ENCODE measurements at places on chromosomes 4 and X. TPM values are rescaled to one million over a fixed set of nuclear protein-coding genes. Genes with fewer than 3 reads are reported as not detected.

DNA sequence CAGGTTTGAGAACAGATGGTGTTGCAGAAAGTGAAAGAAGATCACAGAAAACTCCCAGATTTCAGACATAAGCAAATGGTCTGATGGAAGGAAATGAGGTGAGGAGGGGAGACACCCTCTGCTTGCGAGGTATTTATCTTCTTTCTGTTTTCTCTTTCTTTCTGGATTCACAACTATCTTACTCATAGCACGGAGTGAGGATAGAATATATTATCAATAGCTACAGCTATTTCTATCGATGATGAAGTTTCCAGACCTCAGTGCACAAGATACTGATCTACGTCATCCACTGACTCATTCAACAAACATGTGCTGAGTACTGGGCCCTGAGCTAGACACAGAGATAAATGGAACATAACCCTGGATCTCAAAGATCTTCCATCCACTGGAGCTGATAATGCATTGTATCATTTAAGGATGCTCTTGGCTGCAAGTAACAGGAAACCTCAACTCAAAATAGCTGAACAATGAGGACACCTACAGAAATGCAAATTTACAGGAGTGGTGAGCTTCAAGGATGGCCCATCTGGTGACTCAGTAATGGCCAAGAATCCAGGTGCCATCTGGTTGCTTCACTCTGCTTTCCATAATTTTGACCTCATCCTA lies 21.2 kb downstream of the SLC2A9 start:
- no peak for DNase-seq

MEPE gene
- not detected for total RNA-seq

KDR gene
- total RNA-seq = not detected

DNA sequence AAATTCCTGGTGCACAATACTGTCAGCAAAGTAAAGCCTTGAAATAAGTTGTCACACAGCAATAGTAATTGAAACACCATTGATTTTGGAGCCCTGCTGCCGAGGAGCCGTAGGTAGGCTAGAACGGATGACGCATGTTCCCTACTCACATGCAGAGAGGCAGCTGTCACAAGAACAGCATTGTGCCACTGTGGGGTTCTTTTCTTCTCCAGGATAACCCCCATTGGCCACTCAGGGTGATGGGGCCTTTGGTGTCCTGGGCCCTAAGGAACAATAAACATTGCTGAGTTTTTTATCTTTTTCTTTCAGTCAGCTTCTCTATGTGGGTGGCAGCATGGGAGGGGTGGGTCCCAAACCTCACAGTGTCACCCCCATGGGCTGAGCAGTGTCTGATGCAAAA lies 542.3 kb downstream of the BCOR start:
- no peak for DNase-seq

DNA sequence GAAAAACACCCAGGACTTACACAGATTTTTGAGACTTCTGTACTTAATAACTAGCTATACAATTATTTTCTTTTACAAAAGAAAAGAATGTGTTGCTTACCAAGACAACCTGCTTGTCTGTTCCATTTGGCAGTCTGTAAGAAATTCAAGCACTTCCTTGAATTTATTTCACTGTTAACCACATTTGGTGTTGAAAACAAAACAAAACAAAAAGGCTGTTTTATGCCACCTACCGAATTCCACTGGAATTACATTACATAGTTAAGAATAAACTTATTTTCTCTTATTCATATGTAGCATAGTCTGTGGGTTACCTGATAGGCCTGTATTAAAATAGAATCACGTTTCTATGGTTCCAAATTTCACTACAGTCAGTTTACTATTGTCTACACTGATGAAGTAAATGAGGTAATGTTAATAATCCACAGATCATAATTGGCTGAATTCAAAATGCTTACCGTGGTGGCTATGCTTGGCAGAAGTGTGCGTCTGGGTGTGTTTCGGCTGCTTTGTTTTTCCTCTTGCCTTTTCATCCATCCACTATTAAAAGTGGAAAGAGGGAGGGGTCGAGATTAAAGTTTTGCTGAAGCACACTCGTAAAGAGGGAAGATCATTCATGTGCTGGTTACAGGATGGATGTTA lies at the start of gene TLR1:
Gene TLR1, minus strand, starts transcription at position 138 of the 642 bp plus-strand sequence. CDS start 5,960 bp downstream, outside the sequence.
- DNase-seq = no peak

Data from osteoblast (primary cell).